GM23338 (cell line): ENCODE measurements at places on chromosomes 7 and 10.

DNA sequence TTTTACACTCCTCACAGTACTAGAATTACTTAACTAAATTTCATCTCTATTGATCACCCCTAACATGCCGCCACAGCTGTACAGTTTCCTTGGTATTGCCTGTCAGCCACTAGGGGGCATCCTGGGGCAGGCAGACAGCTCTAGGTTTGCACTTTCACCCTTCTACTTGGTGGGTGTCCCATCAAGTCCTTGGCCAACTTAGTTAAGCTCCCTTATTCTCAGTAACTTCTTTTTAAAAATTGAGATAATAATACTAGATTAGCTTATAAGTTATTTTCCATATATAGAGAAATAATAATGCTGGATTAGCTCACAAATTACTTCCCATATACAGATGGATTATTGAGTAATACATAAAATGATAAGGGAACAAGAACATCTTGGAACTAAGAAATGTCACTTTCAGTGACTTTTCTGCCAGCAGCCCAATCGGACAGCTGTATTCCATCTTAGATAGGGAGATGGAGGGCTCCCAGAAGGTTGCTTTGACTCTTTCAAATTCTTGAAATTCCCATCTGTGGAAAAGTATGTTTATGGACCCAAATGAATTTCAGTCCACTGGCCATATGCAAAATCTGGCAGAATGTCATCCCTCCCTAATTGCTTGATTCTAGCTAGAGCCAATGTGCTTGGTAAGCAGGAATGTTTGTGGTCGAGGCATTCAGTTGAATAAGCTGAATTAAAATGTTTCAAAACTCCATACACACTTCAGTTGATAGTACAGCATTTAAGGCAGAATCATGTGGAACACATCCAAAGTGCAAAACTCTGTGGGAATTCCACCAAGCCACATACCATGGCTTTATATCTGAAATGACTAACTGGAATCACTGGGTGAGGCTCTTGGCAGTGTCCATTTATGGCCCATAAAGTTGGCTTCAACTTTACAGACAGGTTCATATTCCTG, 309.7 kb downstream of the CSTF2T start:
- no peaks in the 10 kb centered on the region for H3K27me3 ChIP-seq
- no peaks in the 10 kb centered on the region for H3K36me3 ChIP-seq
- no peaks in the 10 kb centered on the region for H3K4me1 ChIP-seq
- H3K27ac ChIP-seq = no peak overlapping the region

- H3K4me1 ChIP-seq = no peaks in the 10 kb centered on the region
- H3K27me3 ChIP-seq = no peaks in the 10 kb centered on the region
- no peaks in the 10 kb centered on the region for H3K36me3 ChIP-seq
- DNase-seq = no peak
Observed at GRCh38 chr7:118013252-118014010, 140.2 kb upstream of the CTTNBP2 start.

- H3K27me3 ChIP-seq = no peaks in the 10 kb centered on the region
- no peaks in the 10 kb centered on the region for H3K36me3 ChIP-seq
- DNase-seq = no peak
- H3K27ac ChIP-seq = no peak overlapping the region
Observed at GRCh38 chr10:69307434-69307833, 29.1 kb downstream of the HK1 start.

DNA sequence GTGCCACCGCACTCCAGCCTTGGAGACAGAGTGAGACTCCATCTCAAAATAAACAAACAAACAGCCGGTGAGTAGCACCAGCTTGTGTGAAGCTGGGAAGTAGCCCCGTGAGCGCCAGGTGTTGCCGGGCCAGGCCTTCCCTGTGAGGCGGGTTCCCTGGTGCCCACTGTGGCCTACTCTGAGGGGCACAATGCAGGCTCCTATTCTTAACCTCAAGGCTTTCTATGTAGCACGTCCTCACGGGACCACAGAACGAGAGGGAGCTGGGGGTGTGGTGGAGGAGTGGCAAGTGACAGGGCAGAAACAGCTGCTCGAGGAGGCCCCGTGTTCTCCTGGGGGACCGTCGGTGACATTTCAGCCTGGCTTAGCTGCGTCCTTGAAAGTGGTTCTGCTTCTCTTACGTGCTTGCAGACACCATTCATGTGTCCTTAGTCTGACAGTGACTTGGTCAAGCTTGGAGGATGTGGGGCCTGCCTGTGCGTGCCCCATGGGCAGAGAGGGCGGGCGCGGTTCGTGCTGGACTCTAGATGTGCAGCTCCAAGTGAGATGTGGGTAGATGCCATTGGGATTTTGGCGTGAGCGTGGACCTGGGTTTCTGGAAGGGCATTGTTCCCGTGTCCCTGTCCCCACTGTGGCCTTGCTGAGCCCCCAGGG, 116.6 kb downstream of the NKX6-2 start:
- no peaks in the 10 kb centered on the region for H3K36me3 ChIP-seq
- H3K4me3 ChIP-seq = no peak overlapping the region
- no peaks in the 10 kb centered on the region for H3K4me1 ChIP-seq
- H3K27me3 ChIP-seq = no peaks in the 10 kb centered on the region

GRCh38 chr7:12436896-12437535, 33.4 kb upstream of the VWDE start:
- H3K36me3 ChIP-seq = no peaks in the 10 kb centered on the region
- no peak overlapping the region for H3K27ac ChIP-seq
- peaks cover 15% of the 10 kb centered on the region for H3K4me1 ChIP-seq
- H3K4me3 ChIP-seq = no peak overlapping the region
- no peaks in the 10 kb centered on the region for H3K27me3 ChIP-seq
- DNase-seq = peak; percentile 72

DNA sequence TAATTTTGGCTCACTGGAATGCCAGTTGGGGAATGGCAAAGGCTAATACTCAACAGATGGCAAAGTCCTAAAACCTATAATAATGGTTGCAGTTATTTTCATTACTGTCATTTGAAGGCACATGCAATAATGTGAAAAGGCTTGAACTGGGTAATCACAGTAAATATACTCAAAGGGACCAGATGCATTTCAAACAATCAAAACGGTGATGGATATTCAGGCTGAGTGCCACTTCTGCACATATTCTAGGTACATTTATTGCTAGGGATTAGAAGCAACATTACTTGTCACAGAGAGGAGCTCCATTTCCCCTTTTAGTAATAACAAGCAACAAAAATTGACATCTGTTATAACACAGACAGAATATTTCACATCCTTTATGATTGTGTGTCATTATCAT, 171.8 kb downstream of the NXPH1 start:
- no peak for DNase-seq
- no peaks in the 10 kb centered on the region for H3K4me1 ChIP-seq
- no peak overlapping the region for H3K27ac ChIP-seq
- no peaks in the 10 kb centered on the region for H3K36me3 ChIP-seq

GRCh38 chr7:100584683-100585510, 1.0 kb downstream of the LRCH4 start:
- H3K27ac ChIP-seq = peak overlapping the region; percentile 99
- peaks cover 12% of the 10 kb centered on the region; the same call in 1 of the 2 replicates for H3K27me3 ChIP-seq
- peak; percentile 80 for DNase-seq

GRCh38 chr7:111735661-111736551, 173.6 kb upstream of the IMMP2L start:
- H3K27ac ChIP-seq = no peak overlapping the region
- H3K4me1 ChIP-seq = no peaks in the 10 kb centered on the region
- no peak overlapping the region for H3K4me3 ChIP-seq
- no peaks in the 10 kb centered on the region for H3K27me3 ChIP-seq
- peak; percentile 87 for DNase-seq

DNA sequence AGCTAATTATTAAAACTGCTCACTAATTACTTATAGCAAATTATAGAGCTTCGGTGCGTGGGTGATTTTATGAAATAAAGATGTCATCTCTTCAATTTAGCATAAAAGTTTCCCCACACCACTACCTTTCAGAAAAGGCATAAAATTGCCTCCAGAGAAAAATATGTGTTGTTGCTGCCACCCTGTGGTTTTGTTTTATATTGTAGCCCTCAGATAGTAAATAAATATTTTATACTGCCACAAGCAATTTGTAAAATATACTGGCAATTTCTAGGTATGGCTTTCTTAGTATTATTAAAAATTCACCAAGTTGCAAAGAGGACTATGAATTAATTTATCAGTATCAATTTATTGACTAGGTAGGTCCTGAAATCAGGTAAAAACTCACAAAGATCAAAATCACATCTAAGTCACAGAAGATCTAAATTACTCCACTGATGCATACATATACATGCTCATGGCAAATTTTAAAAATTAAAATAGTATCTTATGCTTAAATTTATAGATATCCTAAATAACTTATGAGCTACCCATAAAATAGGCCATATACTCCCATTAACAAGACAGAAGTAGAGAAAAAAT, 26.5 kb downstream of the ASNS start:
- no peak overlapping the region for H3K27ac ChIP-seq
- DNase-seq = peak; percentile 55
- no peaks in the 10 kb centered on the region for H3K27me3 ChIP-seq
- H3K4me3 ChIP-seq = no peak overlapping the region

- no peaks in the 10 kb centered on the region for H3K4me1 ChIP-seq
- no peak overlapping the region for H3K27ac ChIP-seq
- no peaks in the 10 kb centered on the region for H3K36me3 ChIP-seq
Observed at GRCh38 chr10:129711291-129711690, 244.2 kb downstream of the MGMT start.

DNA sequence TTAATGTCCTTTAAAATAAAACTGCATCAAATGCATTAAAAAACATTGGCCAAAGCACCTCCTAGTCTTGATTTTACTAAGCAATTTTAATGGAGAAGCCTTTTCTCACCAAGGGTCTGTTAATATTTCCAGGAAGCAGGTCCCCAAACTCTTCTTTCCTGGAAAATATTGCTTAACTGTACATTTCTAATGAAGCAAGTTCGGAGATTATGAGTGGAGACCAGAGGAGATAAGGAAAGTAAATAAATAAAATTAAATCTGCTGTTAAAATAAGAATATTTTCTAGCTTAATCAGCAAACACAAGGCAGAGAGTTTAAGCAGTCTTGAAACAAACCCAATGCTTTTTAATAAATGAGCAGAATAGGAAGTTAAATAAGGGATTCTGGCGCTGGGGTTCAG, 322.4 kb downstream of the PTEN start:
- H3K4me1 ChIP-seq = no peaks in the 10 kb centered on the region
- no peak overlapping the region for H3K27ac ChIP-seq
- H3K27me3 ChIP-seq = no peaks in the 10 kb centered on the region

- no peak overlapping the region for H3K27ac ChIP-seq
- DNase-seq = no peak
- no peak overlapping the region for H3K4me3 ChIP-seq
- H3K36me3 ChIP-seq = no peaks in the 10 kb centered on the region
Observed at GRCh38 chr7:7510794-7511193, 24.9 kb downstream of the COL28A1 start.

DNA sequence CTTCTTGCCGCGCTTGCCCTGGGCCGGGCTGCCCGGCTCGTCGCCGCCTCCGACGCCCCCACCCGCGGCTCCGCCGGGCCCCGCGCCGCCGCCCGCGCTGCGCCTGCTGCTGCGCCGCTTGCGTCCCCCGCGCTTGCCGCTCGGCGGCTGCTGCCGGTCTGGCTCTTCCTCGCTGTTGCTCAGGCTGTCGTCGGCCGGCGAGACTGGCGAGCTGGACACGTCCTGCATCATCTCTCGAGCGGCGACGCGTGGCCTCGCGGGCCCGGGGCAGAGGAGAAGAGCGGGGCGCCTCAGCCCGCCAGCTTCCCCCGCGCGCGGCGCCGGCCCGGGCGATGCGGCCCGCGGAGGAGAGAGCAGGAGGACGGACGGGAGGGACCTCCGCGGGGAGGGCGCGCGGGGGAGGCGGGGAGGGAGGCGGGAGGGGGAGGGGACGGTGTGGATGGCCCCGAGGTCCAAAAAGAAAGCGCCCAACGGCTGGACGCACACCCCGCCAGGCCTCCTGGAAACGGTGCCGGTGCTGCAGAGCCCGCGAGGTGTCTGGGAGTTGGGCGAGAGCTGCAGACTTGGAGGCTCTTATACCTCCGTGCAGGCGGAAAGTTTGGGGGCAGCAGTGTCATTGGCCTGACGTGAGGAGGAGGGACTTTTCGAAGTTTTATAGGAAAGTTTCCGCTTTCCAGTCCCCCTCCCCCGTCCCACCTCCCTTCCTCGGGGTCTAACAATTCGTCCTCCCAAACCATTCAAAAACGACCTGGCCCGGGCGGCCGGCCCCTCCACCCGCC, at the start of gene TWIST1:
Gene TWIST1, minus strand, starts transcription at position 546 of the 779 bp plus-strand sequence. Its CDS starts 315 bp downstream, at position 231.
- no peak within 1 kb of the TSS for H3K27ac ChIP-seq
- H3K27me3 ChIP-seq = peaks cover 98% of the 10 kb centered on the region
- peaks cover 63% of the 10 kb centered on the region for H3K4me1 ChIP-seq
- H3K36me3 ChIP-seq = no peaks in the 10 kb centered on the region

- H3K27me3 ChIP-seq = no peaks in the 10 kb centered on the region
- no peak overlapping the region for H3K27ac ChIP-seq
- DNase-seq = no peak
- H3K4me3 ChIP-seq = no peak overlapping the region
Observed at GRCh38 chr10:76185471-76186301, 754.3 kb downstream of the LRMDA start.

- no peaks in the 10 kb centered on the region for H3K36me3 ChIP-seq
- no peaks in the 10 kb centered on the region for H3K27me3 ChIP-seq
- H3K4me1 ChIP-seq = peaks cover 11% of the 10 kb centered on the region; the same call in 1 of the 2 replicates
- H3K4me3 ChIP-seq = no peak overlapping the region
- peak overlapping the region; percentile 67 for H3K27ac ChIP-seq
- no peak for DNase-seq
Observed at GRCh38 chr7:111018960-111019736, 71.8 kb upstream of the LRRN3 start.

- no peak for DNase-seq
- no peaks in the 10 kb centered on the region for H3K27me3 ChIP-seq
- H3K36me3 ChIP-seq = no peaks in the 10 kb centered on the region
- peaks cover 10% of the 10 kb centered on the region for H3K4me1 ChIP-seq
Observed at GRCh38 chr10:94617389-94617944, 66.1 kb upstream of the CYP2C18 start.

GRCh38 chr10:102024799-102025198, 31.2 kb downstream of the ARMH3 start:
- peaks cover 9% of the 10 kb centered on the region; the same call in 1 of the 2 replicates for H3K4me1 ChIP-seq
- H3K4me3 ChIP-seq = no peak overlapping the region
- no peak for DNase-seq
- H3K27me3 ChIP-seq = no peaks in the 10 kb centered on the region

- DNase-seq = no peak
- peaks cover 17% of the 10 kb centered on the region for H3K4me1 ChIP-seq
- H3K27me3 ChIP-seq = 0 out of 2 replicates have a peak, but pooled peaks cover 8% of the 10 kb centered on the region
- no peaks in the 10 kb centered on the region for H3K36me3 ChIP-seq
- H3K4me3 ChIP-seq = peak overlapping the region; percentile 82
- no peak overlapping the region for H3K27ac ChIP-seq
Observed at GRCh38 chr10:104273899-104274575, 5.1 kb downstream of the GSTO2 start.

DNA sequence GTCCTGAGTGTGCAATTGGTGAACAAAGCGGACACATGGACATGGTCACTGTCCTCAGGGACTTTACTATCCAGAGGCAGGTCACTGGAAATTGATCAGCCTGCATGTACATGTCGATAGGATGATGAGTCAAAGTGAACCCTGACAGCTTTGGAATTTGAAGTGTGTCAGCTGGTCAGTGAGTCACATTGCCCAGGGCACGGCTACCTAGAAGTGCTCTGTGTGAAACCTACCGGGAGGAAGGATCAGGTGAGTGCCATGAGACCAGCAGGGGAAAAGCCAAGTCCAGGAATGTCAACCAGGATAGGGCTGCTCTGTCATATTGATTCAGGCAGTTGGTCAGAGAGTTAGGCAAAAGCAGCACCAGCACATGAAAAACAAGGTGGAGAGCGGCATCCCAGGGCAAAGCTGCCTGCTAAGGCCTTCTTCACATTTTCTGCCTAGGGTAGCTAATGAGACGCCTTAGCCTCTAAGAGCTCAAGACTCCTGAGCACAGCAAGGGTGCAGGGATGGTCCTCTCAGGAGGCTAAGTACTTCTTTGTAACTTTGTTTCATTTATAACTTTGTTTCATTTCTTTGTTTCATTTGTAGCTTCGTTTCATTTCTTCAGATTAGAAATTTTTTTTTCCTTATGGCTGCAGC, 19.4 kb upstream of the PDCD4 start:
- H3K27me3 ChIP-seq = no peaks in the 10 kb centered on the region
- no peak overlapping the region for H3K4me3 ChIP-seq
- DNase-seq = peak; percentile 13
- H3K27ac ChIP-seq = no peak overlapping the region
- no peaks in the 10 kb centered on the region for H3K36me3 ChIP-seq
